Activated T-cell treated with anti-CD3 and anti-CD28 coated beads for 4 hours (primary cell): ENCODE measurements at places on chromosomes 1 and 21.

- DNase-seq = no peak
Observed at GRCh38 chr1:54519709-54520108, 28.3 kb upstream of the ACOT11 start.

- DNase-seq = no peak
Observed at GRCh38 chr1:163202833-163203451, at the start of gene RGS5. Gene RGS5, minus strand, starts transcription at chr1:163202916. Its CDS starts 81 bp downstream, at chr1:163202835.

DNA sequence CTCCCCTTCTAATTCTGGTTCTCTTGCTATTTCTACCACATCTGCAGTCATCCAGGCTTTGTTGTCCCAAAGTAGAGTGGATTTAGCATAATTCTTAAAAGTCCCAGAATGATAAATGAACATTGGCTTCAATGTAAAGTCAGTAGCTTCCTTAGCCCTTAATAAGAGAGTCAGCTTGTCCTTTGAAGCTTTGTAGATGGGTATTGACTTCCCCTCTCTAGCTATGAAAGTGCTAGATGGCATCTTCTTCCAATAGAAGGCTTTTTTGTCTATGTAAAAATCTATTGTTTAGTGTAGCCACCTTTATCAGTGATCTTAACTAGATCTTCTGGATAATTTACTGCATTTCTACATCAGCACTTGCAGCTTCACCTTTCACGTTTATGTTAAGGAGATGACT is 181.4 kb upstream of the B3GALT2 start:
- DNase-seq = no peak

DNA sequence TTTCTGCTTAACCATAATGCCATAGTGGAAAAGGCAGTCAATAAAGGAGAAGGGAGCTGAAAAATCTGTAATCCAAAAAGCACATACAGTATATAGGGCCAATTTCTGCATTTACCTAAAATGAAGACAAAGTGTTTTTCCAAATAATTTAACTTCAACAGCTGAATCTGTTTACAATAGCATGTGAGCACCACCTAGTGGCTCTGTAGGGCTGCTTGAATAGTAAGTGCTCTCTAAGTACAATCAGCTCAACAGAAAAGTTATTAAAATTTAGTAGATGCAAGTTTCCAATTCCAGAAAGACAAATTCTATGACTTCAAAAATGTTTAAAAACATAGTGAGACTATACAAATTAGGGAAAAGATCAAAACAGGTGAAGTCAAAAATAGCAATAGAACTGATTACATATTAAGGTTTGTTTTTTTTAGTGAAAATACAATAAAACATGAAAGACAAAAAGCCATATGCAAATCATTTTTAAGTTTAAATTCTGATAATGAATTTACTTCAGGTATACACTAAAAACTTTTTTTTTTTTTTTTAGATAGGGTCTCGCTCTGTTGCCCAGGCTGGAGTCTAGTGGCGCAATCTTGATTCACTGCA is 220.0 kb downstream of the SETD4 start:
- DNase-seq = peak; percentile 40

DNA sequence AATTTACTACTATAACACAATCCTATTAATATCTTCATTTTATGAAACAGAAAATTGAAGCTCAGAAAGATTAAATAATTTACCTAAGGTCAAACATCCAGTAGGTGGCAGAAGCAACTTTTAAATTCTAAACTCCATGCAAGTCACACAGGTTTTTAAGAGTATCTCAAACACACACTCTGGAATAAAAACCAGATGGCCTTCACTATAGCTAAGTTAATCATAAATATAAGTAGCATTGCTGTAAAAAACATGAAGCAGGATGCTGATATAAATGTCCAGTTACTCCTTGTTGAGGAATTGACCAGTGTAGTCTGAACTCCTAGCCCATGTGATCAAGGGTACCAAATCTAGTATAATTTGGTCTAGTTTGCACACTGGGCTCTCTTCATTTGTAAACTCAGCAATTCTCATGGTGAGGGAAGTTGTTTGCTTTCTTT is 9.4 kb upstream of the FMO3 start:
- no peak for DNase-seq
